ENCODE measurements at places on chromosomes 16 and 17. TPM values are rescaled to one million over a fixed set of nuclear protein-coding genes. Genes with fewer than 3 reads are reported as not detected.

Gene UTS2R
- not detected for total RNA-seq

Gene KRTAP2-1
- not detected for total RNA-seq

Gene MLLT6
- 20.1 TPM for total RNA-seq

Gene CLDN9
- not detected for total RNA-seq

Gene CCDC200
- not detected for total RNA-seq

Gene HIC1
- total RNA-seq, result 1.0 TPM

Gene SLC5A10
- total RNA-seq, result 0.05 TPM

Gene ADGRG3
- not detected for total RNA-seq

Gene CA4
- total RNA-seq, result not detected

All from airway epithelial cell (primary cell).